ENCODE measurements at places on chromosomes 2 and 18.

GRCh38 chr2:218434456-218434855 is 15.5 kb downstream of the VIL1 start:
- DNase-seq, result no peak

GRCh38 chr2:17590342-17590911 is 49.9 kb downstream of the VSNL1 start:
- DNase-seq, result no peak

DNA sequence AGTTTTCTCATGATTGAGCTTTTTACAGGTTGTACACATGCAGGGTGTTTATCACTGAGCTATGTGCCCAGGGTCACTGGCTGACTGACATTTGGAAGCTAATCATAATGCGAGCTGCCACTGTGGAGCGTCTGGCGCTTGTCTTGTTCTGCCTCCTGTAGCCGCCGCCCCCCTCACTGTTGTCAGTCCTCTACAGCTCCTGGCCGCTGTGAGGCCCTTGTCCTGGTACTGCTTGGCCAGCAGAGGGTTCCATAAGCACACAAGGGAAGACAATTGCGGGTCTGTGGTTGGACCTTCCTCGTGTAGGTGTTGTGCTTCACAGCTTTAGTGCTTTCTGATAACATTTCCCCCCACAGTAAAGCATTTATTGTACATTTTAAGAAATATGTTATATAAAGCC is 105.6 kb upstream of the LDLRAD4 start:
- no peak for DNase-seq

DNA sequence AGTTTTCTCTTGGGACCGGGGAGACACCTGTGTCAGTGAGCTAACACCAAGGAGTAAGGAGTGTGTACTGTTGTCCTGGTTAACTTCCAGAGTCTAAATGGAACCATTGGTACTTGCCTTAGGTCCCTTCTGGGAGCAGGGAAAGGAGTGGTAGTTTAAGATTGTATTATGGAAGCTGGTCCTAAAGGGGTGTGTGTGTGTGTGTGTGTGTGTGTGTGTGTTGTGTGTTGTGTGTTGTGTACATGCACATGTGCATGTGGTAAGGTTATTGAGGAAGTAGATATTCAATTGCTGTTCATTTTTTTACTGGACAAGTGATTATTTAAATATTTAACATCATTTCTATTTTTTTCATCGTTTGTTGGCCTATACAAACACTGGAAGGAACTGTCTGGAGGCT is 1.4 kb downstream of the APLF start:
- no peak for DNase-seq

DNA sequence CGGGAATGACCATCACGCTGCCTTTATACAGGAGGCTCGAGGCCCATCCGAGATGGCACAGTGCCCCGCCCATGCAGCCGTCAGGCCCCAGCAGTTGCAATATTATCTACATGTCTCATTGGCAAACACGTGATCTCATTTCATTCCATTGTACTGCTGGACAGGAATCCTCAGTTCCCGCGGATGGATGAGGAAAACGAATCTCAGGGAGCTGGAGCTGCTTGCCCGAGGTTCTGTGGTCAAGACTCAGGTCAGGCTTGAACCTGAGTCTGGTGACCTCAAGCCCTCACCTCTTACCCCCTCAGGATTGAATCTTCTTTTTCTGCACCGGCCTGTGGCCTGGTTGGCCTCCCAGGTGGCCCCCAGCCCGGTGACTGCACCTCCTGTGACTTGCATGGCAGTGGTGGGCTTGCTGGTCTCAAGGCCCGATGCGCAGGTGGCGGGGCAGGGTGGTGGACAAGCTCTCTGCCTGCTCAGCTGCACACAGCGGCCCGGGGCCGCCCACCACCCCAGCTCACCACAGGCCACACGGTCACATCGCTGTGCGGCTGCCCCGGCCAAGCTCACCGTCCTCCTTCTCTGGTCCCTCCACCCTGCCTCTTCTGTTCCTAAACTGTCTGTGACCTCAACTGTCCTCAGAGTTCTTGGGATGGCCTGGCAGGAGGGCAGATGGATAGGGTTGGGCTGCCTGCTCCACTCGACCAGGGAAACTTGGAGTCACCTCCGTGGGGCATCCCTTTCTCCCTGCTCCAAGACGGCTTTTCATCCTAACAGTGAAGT is 52.0 kb upstream of the HS6ST1 start:
- no peak for DNase-seq

DNA sequence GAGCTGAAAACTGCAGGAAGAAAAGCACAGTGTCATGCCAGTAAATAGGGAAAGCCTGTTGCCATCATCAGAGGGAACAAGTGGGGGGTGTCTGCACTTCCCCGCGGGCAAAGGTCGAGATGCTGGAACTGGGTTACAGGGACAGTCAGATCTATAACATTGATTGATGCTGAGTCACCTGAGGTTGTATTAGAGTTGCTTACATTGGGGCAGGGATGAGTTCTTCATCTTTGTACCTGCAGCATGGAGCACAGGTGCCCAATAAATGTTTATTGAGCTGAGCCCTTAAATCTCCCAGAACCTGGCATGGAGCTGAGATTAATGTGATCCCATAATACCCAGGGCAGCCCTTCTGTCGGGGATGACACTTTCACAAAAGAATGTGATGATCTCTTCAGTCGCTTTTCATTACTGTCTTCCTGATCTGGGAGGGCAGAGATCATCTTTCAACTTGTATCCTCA is 5.9 kb upstream of the RNF152 start:
- no peak for DNase-seq

GRCh38 chr2:70994009-70994698 is 519 bp downstream of the TEX261 start:
- DNase-seq, result no peak

DNA sequence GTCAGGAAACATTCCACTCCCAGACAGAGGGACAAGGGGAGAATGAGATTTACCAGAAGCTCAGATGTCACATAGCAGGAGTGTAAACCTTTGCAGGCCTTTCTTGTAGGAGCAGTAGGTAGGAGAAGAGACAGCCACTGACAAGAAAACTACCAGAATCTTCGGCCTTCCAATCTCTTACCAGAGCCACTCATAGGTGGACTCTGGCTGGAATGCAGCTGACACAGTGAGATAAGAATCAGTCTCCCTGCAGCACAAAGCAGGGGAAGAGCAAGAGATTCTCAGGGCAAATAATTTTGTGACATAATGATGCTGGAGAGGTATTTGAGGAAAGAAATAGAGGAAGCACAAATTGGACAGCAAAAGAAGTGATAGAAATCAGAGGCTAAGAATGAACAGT is 1534.5 kb downstream of the DPP10 start:
- no peak for DNase-seq

GRCh38 chr2:239171643-239172042 is 229.2 kb downstream of the HDAC4 start:
- DNase-seq, result no peak

GRCh38 chr2:98025481-98026037 is 29.8 kb upstream of the TMEM131 start:
- DNase-seq, result no peak

GRCh38 chr2:121098556-121098955 is 186.4 kb downstream of the TFCP2L1 start:
- DNase-seq, result no peak

GRCh38 chr18:50559752-50560680 is at the start of gene MAPK4:
Gene MAPK4 (plus strand): TSS chr18:50560087. CDS start chr18:50663959, 103,872 bp downstream.
- DNase-seq, result no peak

DNA sequence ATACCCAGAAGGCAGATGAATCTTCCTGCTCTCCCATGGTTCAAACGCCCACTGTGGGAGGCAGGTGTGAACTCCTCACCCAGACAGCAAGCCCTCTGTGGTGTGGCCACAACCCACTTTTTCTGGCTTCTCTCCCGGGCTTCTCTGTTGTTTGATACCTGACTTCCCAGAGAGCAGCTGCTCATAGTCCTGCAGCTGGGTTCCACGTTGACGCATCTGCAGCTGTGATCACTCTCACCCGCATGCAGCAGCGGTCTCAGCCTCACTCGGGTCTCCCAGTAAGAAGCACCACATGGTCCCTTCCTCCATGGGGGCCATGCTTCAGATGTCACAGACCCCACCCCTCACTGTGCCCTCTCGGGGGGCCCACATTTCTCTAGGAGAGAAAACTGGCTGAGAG is 3.5 kb downstream of the ASPRV1 start:
- no peak for DNase-seq

DNA sequence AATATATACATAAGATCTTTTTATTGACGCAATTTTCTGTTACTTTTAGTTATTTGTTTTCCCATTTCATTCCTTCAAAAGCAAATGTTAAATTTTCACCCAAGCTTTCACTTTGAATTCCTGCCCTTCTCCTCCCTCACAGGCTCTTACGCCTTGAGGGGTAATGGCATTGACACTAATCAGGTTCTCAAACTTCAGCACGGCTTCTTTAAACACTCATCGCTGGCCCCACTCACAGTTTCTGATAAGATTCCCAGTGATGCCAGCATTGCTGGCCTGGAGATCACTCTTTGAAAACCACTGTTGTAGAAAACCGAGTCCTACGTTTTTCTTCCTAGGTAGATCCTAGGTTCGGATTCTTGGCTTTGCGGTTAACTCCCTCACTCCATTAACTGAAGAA is 105.6 kb upstream of the EPB41L3 start:
- no peak for DNase-seq

DNA sequence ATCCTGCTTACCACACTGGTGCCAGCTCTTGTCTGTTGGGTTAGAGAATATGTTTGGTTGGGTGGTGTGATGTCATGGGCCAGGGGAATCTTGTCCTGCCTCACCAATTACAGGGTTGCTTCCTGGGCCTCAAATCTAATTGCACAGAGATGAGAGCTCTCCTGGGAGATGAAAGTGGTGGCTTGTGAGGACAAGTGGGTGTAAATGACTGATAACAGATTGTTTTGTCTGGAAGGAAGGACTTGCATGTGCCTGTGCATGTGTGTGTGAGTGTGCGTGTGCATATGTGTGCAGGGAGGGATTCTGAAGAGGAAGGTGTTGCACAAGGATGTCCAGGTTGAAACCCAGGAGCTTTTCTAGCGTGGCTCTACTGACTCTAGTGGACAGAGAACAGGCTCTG is 271.9 kb downstream of the LOXHD1 start:
- DNase-seq, result no peak

DNA sequence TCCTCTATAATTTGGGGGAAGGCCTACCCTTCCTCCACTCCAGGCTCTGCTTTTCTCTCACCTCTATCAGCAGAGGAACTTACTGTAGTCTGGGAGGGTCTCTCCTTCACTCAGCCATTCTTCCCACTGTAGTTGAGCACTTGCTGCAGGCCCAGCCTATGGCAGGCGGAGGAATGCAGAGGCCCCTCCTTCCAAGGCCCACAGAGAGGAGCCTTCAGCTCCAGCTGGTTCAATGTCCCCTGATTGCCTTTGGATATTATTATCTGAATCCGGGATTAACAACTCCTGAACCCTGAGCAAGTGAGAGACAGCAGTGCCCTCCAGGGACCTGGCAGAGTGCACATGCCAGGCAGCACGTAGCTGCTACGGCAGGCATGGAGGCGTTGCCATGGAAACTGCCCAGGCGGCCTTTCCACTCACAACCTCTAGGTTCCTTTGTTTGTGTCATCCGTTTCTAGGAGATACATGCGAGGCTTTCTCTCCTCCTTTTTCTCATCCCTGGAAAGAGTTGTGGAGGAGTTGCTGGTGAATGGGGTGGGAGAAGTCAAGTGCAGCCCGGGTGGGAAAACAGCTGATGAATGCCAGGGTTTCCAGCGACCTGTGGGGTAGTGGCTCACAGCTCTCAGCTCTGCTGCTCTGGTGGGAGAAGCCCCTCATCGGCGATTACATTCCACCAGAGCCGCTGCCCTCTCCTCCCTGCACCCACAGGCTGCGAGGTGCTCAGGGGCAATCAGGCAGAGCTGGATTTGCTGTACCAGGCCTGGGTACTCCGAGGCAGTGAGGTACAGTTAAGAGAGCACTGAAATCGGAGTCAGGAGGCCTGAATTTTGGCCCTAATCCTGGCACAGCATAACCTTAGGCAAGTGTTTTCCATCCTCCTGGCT is 55.3 kb upstream of the HK2 start:
- DNase-seq, result no peak

GRCh38 chr2:193845604-193846003 is 1650.9 kb upstream of the TMEFF2 start:
- DNase-seq, result no peak

DNA sequence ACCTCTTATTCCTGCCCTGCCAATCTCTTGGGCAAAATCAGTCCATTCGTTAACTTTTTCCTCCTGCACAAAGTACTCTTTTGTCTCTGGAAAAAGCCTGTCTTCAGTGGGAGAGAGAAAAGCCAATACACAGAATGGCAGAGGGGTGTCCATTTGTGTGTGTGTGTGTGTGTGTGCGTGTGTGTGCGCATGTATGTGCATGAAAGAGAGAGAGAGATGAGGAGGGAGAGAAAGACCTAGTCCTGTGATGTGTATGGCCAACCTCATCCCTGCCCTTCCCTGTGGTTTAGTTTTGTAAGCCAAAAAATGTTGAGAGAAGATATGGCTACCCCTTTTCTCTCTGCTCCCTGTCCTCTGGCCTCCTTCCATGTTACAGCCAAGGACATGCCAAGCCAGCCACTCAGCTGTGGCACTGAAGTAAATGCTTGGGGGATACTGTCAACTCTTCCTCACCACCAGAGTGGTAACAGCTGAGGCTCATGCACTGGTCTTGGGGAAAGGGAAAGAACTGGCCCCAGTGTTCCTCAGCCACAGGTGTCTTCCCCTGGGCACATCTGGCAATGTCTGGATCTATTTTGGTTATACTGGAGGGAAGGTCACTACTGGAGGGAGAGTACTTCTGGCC is 10.6 kb downstream of the SLC4A5 start:
- no peak for DNase-seq

GRCh38 chr2:44112096-44112495 is 56.6 kb upstream of the PPM1B start:
- DNase-seq, result no peak

DNA sequence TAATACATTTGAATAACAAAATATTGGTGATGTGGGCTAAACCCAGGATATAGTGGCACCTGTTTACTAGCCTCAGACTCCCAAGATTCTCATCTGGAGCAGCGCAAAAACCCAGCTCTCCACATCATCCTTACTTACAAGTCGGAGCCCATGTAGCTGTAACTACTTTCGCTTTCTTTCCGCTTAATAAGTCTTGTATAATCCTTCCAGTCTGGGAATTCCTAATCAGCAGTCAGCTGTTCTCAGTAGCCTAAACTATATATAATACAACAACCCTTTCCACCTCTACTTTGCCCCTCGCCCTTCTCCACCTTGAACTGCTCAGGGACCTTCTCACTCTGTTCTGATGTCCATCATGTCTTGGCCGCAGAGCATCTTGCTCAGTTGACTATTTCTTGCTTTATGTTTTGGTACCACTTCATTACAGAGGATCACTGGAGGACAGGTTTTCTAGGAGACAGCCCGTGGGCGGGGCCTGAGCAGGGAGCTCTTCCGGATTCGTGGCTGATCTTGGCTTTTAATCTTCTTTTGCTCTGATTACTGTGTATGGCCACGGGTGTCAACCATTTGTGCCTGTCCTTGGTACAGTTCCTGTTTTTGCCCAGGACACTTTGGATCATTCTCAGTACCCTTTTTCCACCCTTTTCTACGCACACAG is 119.9 kb upstream of the SERTAD2 start:
- DNase-seq, result no peak
